ENCODE measurements at places on chromosomes 13 and 19.

DNA sequence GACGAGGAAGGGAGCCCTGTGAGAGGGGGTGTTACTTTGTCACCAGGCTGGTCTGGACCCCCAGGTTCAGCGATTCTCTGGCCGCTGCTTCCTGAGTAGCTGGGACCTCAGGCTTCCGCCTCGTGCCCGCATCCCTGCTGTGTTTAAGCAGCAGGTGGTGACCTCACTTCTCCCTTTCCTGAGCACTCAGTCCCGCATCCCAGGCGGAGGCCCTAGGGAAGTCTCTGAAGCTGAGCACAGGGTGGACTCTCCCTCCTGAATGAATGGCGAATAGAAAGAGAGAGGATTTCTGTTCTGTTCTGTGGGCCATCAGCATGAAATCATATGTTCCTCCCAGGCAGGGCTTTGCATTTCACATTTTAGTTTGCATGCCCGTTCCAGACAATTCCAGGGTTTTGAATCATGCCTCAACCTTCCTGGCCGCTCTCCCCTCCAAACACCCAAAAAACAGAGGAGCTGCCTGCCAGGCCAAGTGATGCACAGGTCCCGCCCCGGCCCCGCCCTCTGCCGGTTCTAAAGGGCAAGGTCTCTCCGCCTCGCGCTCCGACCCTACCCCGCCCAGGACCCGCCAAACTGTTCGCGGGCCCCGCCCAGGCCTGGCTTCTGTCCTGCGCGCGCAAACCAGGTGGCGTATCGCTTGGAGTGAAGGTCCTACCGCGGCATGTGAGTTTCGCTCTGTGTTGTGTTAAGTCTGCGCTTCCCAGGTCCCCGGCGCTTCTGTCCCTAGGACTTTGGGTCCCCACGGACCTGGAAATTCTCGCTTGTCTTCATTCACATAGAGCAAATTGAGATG is 35.1 kb upstream of the ZNF808 start:
- DNase-seq, result no peak

DNA sequence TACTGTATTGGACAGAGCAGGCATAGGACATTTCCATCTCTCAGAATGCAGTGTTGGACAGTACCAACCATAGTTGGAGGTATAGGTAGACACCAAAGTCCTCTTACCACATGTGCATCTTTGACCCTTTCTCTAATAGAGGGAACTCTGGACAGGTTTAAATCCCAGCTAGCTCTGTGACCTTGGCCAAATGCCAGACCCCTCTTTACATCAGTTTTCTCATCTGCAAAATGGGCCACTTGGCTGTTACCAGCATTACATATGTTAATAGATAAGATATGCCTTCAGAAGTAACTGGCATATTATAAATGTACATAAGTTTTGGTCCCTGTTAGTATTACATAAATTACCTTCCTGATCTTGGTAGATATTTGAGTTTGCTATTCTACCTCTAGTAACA is 54.3 kb downstream of the CDK8 start:
- DNase-seq, result no peak

- DNase-seq, result no peak
These were observed 1590.1 kb upstream of the PRR20A start for GRCh38 chr13:55550624-55551023.

DNA sequence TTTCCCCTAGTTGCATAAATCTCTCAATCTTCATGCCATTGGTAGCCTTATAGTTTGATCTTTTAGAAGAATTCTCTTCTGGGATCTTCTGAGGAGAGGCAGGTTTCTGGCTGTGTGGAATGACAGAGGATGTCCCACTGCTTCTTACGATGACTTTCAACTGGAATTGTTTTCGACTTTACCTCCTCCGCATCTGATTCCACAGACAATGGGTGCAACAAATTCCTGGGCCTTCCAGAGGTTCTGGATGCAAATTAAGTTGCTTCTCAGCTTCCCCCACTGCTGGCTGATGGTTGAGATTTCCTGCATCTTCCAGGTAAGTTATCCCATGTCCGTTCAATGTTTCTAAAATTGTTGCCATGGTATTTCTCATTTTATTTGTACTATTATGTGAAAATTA is 142.3 kb upstream of the TSC22D1 start:
- no peak for DNase-seq

DNA sequence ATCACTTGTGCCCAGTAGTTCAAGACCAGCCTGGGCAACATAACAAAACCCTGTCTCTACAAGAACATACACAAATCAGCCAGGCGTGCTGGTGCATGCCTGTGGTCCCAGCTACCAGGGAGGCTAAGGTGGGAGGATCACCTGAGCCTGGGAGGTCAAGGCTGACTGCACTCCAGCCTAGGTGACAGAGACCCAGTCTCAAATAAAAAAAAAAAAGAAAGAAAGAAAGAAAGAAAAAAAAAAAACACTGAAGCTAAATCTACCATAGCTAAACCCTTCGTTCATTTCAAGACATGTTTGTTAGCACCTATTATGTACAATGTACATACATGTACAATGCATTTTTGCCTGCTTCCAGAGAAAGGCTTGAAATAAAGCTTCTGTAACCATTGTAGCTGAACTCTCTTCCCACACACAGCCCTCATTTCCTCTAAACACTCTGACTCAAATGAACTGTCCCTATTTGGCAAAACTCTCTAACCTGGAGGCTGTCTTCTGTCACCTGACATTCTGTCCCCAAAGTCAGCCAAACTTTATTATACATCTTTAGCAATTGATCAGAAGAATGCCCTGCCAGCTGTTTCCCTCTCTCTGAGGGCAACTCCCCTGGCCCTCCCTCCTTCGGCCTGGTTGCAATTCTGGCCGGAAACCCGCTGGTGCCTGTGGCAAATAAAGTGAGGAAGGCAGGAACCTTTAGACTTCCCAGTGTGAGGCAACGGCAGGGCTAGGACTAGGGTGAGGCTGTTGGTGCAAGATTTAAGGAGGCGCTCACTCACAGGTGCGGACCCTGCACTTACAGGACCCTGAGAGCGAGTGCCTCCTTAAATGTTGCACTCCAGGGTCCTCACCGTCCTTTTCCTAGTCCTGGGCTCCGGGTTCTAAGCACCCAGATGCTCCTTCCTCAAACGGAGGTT is 1.8 kb downstream of the ETHE1 start:
- no peak for DNase-seq

DNA sequence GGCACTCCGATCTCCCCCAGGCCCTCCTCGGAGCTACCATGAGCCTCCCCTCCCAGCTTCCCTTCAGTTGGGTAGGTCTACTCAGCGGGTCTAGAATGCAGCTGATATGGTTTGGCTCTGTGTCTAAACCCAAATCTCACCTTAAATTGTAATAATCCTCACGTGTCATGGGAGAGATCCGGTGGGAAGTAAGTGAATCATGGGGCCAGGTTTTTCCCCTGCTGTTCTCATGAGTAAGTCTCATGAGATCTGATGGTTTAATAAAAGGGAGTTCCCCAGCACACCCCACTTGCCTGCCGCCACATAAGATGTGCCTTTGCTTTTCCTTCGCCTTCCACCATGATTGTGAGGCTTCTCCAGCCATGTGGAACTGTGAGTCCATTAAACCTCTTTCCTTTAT is 14.5 kb upstream of the DOCK9 start:
- DNase-seq, result no peak

DNA sequence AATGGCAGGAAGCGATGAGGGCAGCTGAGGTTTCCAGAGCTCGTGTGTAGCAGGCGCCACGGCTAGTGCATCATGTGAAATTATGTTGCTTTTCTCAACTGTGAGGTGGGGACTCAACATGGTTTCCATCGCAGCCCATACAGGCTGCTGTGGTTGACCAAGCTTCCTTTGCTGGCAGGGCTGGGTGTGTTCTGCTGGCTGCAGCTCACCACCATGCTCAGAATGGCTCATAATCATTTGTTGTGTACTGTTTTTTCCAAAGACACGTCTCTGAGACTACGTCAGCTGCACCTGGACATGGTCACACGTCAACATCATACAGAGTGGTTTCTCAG is 16.1 kb upstream of the RASA3 start:
- DNase-seq, result peak; percentile 65

- no peak for DNase-seq
These were observed 16.4 kb upstream of the WASF3 start for GRCh38 chr13:26541041-26541440.

DNA sequence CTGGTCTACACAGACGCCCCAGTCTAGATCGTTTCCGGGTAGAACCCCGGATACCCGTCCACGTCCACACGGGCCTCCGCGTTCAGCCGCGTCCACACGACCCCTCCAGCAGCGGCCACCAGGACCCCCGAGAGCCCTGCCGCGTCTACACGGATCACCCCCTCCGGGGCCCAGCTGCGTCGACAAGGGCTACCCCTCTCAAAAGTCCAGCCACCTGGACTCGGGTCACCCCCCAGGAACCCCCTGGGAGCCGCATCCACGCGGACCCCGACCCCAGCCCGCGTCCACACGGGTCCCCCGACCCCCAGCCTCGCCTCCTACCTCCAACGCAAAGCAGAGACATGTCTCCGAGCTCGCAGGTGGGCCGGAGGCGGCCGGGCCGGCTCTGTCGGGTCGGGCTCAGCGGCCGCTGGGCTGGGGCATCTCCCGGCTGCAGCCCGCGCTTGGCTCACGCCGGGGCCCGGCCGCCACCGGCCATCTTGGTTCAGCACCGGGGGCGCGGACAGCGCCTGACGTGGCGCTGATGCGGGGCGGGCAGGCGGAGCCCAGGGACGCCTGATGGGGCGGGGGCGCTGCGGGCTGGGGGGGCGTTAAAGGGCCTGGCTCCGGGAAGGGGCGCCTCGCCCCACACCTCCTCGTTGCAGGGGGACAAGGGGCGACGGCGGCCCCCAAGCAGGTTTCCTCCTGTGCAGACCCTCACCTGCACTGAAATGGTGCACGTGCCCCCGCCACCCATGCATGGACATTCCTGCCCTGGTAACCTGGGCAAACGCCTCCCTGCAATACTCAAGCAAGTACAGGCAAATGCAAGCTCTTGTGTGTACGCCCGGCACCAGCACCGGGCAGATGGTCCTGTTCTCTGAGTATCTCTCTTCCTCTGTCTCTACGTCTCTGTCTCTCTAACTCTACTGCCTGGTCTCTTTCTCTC is at the start of gene UNC13A:
Gene UNC13A, minus strand, starts transcription at position 498 of the 928 bp plus-strand sequence. Its CDS starts 155 bp downstream, at position 343.
- DNase-seq, result no peak

- DNase-seq, result no peak
These were observed 5.1 kb downstream of the PRTN3 start for GRCh38 chr19:845707-846521.

- DNase-seq, result no peak
These were observed 12.8 kb upstream of the IZUMO2 start for GRCh38 chr19:50175924-50176323.

GRCh38 chr13:98538876-98539275 is 38.0 kb downstream of the STK24 start:
- DNase-seq, result no peak

GRCh38 chr13:34467450-34468083 is 474.5 kb upstream of the NBEA start:
- no peak for DNase-seq

DNA sequence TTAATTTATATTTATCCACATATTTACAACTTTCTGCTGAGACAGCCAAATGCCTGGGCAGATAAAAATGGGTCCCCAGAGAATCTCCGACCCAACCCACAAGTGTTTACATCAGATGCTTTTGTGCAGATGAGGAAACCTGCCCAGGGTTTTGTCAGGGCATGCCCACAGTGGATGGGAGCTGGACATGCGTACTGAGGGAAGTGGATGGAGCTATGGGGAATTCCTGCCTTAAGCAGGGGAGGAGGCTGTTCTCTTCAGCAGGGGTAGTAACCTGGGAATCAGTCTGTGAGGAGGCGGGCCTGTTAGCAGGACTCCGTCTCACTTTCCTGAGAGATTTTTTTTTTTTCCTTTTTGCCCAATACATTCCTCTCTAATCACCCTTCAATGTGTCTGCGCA is 122.9 kb downstream of the RFC3 start:
- no peak for DNase-seq

DNA sequence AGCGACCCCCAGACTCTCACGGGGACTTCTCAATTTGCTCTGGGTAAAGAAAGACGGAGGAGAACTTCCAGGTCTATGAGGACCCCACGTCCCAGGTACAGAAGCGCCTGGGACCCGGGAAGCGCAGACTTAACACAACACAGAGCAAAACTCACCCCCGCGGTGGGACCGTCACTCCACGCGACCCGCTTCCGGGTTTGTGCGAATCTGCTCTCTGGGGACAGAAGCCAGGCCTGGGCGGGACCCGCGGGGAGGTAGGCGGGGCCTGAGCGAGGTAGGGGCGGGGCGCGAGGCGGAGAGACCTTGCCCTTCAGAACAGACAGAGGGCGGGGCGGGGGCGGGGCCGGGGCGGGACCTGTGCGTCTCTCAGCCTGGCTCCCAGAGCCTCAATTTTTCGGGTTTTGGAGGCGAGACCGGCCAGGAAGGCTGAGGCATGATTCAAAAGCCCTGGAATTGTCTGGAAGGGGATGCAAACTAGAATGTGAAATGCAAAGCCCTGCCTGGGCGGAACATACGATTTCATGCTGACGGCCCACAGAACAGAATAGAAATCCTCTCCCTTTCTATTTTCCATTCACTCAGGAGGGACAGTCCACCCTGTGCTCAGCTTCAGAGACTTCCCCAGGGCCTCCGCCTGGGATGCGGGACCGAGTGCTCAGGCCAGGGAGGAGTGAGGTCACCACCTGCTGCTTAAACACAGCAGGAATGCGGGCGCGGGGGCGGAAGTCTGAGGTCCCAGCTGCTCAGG is 19.3 kb upstream of the ZNF888 start:
- DNase-seq, result peak; percentile 91

- DNase-seq, result no peak
These were observed 429.6 kb downstream of the KLF12 start for GRCh38 chr13:73704587-73704986.

GRCh38 chr13:22451327-22451741 is 729.4 kb upstream of the SGCG start:
- DNase-seq, result no peak

DNA sequence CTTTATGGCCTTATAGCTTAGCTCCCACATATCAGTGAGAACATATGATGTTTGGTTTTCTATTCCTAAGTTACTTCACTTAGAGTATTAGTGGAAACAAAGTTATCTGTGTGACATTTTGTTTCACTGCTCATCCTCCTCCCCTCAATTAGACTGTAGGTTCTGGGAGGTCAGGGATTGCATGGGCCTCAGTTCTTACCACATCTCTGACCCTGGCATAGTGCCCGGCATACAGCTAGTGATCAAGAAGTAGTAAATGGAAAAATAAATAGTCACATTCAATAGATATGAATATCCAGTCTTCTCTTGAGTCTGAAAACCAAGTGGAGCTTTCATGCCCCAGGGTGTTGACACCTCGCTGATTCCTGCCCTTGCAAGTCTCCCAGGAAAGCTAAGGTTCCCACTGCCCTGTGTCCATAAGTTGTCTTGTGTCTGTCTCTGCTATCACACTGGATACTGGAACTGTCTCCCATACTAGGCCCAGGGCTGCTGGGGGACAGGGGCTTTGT is 249.5 kb upstream of the TSHZ3 start:
- no peak for DNase-seq

- no peak for DNase-seq
These were observed 2.2 kb downstream of the TSC22D1 start for GRCh38 chr13:44573790-44574465.

DNA sequence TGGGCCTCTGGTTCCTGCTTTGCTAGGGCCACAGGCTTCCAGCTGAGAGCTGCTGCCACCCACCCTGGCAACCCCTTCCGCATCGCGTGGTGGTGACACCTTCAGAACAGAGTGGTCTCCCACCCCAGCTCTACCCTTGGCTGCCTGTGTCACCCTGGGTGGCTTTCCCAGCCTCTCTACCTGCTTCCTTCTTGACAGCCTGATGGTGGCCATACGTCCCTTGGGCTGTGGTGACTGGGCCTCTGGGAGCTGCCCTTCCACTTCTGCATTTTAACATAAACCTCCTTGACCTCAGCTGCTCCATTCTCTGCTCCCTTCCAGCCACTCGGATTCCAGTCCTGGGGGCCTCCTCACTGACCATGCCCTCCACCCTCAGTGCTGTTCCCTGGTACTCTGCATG is 17.0 kb downstream of the PAK4 start:
- no peak for DNase-seq

GRCh38 chr13:48890391-48890790 is 85.3 kb upstream of the FNDC3A start:
- DNase-seq, result no peak
